ENCODE measurements at places on chromosomes 11 and 22.

GRCh38 chr11:67165623-67166022 is 46.6 kb downstream of the KDM2A start:
- DNase-seq = no peak

- DNase-seq = no peak
Observed at GRCh38 chr22:44661659-44662569, 40.1 kb upstream of the PRR5 start.

DNA sequence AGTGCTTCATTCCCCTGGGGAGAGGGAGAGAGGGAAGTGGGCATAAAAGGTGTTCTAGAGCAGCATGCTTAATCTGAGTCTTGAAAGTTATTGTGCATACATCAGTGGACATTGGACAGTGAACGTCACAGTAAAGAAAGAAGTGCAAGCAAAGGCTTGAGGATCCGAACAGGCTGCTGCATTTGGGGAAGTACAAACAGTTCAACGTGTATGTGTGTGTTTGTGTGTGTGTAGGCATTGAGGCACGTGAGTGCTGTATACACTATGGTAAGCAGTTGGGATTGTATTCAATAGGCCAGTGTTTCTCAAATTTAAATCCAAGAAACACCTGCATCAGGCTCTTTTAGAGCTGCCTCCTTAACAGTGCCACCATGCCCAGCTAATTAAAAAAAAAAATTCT is 10.4 kb upstream of the EIF3M start:
- no peak for DNase-seq

- no peak for DNase-seq
Observed at GRCh38 chr11:6397636-6398035, 7.4 kb downstream of the SMPD1 start.

- DNase-seq = no peak
Observed at GRCh38 chr11:128707681-128708080, 13.8 kb downstream of the FLI1 start.

Data from stimulated activated CD8-positive, alpha-beta memory T cell treated with anti-CD3 and anti-CD28 coated beads, Interleukin-4, amount 100 ng/mL, for 4 hours (primary cell).